ENCODE measurements at places on chromosomes 13 and 19. TPM values are rescaled to one million over a fixed set of nuclear protein-coding genes. Genes with fewer than 3 reads are reported as not detected.

DNA sequence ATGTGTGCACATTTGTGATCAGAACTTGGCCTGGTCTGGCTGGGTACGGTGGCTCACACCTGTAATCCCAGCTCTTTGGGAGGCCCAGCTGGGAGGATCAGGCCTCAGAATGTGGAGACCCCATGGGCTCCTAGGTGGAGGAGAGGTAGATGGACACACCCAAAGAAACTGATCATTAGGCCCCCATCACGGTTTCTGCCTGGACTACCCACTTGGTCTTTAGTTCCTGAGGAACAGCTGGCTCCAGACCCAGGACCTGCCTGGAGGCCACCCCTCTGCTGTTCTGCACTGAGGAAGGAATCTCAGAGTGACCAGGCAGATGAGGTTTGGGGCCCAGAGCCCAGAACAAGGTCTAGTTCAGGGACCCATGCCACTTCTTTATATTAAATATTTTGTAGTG lies 1.5 kb downstream of the CBLC start:
- peaks cover under 1% of the 10 kb centered on the region for H3K4me1 ChIP-seq
- no peaks in the 10 kb centered on the region for H3K36me3 ChIP-seq
- no peak overlapping the region for H3K27ac ChIP-seq
- H3K27me3 ChIP-seq = no peaks in the 10 kb centered on the region

GRCh38 chr13:60155978-60156377 lies 7.8 kb downstream of the DIAPH3 start:
- H3K4me1 ChIP-seq = peaks cover 5% of the 10 kb centered on the region
- H3K27me3 ChIP-seq = no peaks in the 10 kb centered on the region
- peaks cover 38% of the 10 kb centered on the region for H3K36me3 ChIP-seq
- H3K4me3 ChIP-seq = no peak overlapping the region
- no peak for DNase-seq

DNA sequence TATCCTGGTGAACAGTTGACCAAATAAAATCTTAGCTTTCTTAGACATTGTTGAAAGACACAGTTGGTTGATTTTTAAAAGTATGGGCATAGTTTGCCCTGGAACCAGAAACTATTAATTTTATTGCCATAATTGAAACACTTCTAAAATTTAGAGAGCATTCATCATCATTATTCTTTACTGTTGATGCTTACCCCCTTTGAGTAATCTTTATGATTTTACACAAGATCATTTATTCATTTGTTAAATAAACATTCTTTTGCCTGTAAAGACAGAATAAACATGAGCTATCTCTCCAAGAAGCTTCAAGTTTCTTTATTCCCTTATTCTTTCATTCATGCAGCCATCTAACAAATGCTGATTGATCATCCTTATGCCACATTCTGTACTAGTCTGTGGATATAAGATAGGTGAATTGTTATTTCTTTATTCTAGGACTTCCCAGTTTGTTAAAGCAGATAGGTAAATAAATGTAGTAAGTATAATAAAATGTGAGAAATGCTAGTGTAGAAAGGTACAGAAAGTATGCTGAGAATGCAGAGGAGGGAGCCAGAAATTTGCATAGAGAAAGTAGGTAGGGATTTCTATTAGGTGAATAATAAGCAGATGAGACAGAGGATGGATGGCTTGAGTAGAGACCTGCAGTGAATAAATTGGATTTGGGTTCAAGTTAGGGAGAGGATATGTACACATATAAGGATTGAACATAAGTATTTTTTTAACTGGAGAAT lies 8.2 kb downstream of the SERTM1 start:
- DNase-seq = no peak
- H3K4me1 ChIP-seq = no peaks in the 10 kb centered on the region
- no peak overlapping the region for H3K4me3 ChIP-seq
- H3K27ac ChIP-seq = no peak overlapping the region
- H3K27me3 ChIP-seq = no peaks in the 10 kb centered on the region

- H3K4me1 ChIP-seq = no peaks in the 10 kb centered on the region
- no peak for DNase-seq
- H3K36me3 ChIP-seq = no peaks in the 10 kb centered on the region
- no peaks in the 10 kb centered on the region for H3K27me3 ChIP-seq
- H3K4me3 ChIP-seq = no peak overlapping the region
Measured at GRCh38 chr13:94195715-94196114, 283.8 kb downstream of the DCT start.

- no peak for DNase-seq
- no peak overlapping the region for H3K4me3 ChIP-seq
- no peaks in the 10 kb centered on the region for H3K27me3 ChIP-seq
- H3K4me1 ChIP-seq = peaks cover 35% of the 10 kb centered on the region
Measured at GRCh38 chr13:25977216-25977615, 74.6 kb downstream of the SHISA2 start.

DNA sequence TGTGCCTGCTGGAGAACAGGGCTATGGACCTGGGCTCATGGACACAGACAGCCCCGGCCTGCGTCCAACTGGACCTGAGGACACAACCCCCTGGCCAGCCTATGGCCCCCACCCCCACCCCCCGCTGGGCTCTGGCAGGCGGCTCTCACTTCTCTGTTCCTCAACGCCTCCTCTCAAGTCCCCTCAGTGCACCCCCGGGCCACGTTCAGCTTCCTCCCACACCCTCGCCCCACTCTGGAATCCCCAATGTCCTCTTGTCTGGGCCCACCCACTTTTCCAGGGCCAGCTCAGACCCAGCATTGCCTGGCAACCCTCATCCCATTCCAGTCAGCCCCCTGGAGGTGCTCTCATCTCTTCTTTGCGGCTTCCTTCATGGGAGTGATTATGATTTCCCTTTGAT lies 130.2 kb upstream of the SPACA7 start:
- no peaks in the 10 kb centered on the region for H3K36me3 ChIP-seq
- no peak overlapping the region for H3K27ac ChIP-seq
- H3K4me3 ChIP-seq = no peak overlapping the region
- no peaks in the 10 kb centered on the region for H3K4me1 ChIP-seq
- no peak for DNase-seq

DNA sequence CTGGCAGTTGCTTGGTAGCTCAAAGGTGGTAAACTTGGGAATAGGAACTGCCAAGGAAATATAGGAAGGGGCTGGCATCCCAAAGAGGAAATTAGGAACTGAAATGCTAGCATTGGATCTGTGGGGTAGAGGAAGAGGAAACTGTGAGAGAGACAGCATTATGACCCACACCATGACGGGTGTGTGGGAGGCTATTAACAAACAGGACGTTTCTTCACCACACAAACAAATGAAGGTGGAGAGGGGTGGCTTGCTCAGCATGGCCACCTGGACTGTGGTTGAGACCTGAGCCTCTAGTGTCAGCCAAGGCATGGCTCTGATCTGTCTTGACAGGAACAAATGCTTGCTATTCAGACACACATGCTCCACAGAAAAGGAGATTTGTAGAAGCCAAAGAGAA lies 178.2 kb downstream of the B3GLCT start:
- peaks cover 4% of the 10 kb centered on the region for H3K27me3 ChIP-seq
- H3K4me3 ChIP-seq = no peak overlapping the region
- H3K4me1 ChIP-seq = no peaks in the 10 kb centered on the region
- H3K27ac ChIP-seq = no peak overlapping the region
- DNase-seq = no peak
- no peaks in the 10 kb centered on the region for H3K36me3 ChIP-seq

GRCh38 chr13:55345224-55345623 lies 1795.5 kb upstream of the PRR20A start:
- H3K4me3 ChIP-seq = no peak overlapping the region
- H3K4me1 ChIP-seq = no peaks in the 10 kb centered on the region
- H3K27me3 ChIP-seq = no peaks in the 10 kb centered on the region
- H3K36me3 ChIP-seq = no peaks in the 10 kb centered on the region
- H3K27ac ChIP-seq = no peak overlapping the region

DNA sequence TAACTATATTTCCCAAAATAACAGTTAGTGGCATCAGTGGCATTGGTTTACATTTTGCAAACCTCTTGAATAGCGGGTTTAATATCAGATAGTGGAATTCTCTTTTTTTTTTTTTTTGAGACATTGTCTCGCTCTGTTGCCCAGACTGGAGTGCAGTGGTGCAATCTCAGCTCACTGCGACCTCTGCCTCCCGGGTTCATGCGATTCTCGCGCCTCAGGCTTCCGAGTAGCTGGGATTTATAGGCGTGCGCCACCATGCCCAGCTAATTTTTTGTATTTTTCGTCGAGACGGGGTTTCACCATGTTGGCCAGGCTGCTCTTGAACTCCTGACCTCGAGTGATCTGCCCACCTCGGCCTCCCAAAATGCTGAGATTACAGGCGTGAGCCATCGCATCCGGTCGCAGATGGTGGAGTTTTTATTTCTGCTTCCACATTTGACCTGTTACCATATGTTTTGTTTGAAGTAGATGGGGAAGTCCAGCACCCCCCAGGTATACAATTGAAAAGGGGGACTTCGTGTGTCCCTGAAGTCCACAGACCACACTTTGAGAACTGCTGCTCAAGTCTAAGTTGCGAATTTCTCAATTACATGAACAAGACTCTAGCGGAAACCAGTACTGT lies 40.5 kb upstream of the XPO4 start:
- no peak for DNase-seq
- no peak overlapping the region for H3K27ac ChIP-seq
- H3K36me3 ChIP-seq = no peaks in the 10 kb centered on the region
- peaks cover 12% of the 10 kb centered on the region for H3K4me1 ChIP-seq

- peaks cover 2% of the 10 kb centered on the region for H3K27me3 ChIP-seq
- H3K4me3 ChIP-seq = no peak overlapping the region
- H3K36me3 ChIP-seq = no peaks in the 10 kb centered on the region
Measured at GRCh38 chr13:59326717-59327116, 837.0 kb downstream of the DIAPH3 start.

DNA sequence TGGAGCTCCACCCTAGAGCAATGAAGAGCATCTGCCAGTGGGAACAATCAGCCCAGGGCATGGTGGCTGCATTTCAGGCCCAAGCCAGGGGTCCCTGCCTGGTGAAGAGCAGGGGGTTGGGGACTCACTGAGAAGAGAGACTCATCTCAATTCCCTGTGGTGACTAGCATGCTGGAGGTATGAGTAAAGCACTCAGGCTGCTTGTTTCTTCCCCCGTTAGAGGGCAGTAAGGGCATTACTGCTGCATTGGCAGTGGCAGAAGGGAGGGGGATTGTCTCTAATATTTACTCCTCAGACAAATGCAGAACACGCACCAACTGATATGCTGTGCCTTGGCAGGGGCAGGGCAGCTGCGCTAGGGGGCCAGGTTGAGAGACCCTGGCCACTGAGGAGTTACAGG lies 329.1 kb downstream of the SLITRK5 start:
- no peaks in the 10 kb centered on the region for H3K4me1 ChIP-seq
- H3K27me3 ChIP-seq = no peaks in the 10 kb centered on the region
- DNase-seq = no peak
- H3K27ac ChIP-seq = no peak overlapping the region
- no peak overlapping the region for H3K4me3 ChIP-seq

GRCh38 chr19:947090-947706 lies 21.4 kb downstream of the ARID3A start:
- no peaks in the 10 kb centered on the region for H3K27me3 ChIP-seq
- H3K27ac ChIP-seq = no peak overlapping the region
- H3K36me3 ChIP-seq = no peaks in the 10 kb centered on the region

GRCh38 chr13:24313439-24313838 lies 4.1 kb downstream of the C1QTNF9 start:
- no peaks in the 10 kb centered on the region for H3K4me1 ChIP-seq
- no peak for DNase-seq
- peaks cover 6% of the 10 kb centered on the region for H3K27me3 ChIP-seq
- no peak overlapping the region for H3K27ac ChIP-seq
- no peak overlapping the region for H3K4me3 ChIP-seq

DNA sequence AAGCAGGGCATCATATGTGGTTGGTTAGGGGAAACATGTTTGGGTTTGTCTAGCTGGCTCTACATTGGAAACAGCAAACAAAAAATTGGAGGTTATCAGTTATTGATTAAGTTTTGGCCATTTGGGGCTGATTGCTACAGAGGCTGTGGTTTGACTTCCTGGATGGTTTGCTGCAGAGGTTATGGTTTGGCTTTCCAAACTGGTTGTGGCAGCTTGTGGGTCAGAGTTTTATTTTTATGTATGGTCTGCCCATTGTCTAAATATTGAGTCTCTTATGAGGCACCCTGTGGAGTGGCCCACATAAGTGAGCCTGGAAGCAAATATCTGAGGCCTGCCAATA lies 261.6 kb downstream of the GPC5 start:
- H3K36me3 ChIP-seq = no peaks in the 10 kb centered on the region
- no peak for DNase-seq
- H3K4me1 ChIP-seq = no peaks in the 10 kb centered on the region
- no peaks in the 10 kb centered on the region for H3K27me3 ChIP-seq
- no peak overlapping the region for H3K27ac ChIP-seq
- H3K4me3 ChIP-seq = no peak overlapping the region

GRCh38 chr19:36771261-36772231 lies 1.1 kb downstream of the ZNF850 start:
- H3K27me3 ChIP-seq = no peaks in the 10 kb centered on the region
- DNase-seq = peak; percentile 52
- peak overlapping the region; percentile 92 for H3K27ac ChIP-seq
- peak overlapping the region; percentile 98 for H3K4me3 ChIP-seq

GRCh38 chr19:49585023-49585422 lies 3.9 kb downstream of the PRRG2 start:
- peaks cover 18% of the 10 kb centered on the region for H3K4me1 ChIP-seq
- no peak overlapping the region for H3K4me3 ChIP-seq
- peaks cover 9% of the 10 kb centered on the region for H3K27me3 ChIP-seq
- no peak for DNase-seq
- no peak overlapping the region for H3K27ac ChIP-seq
- H3K36me3 ChIP-seq = peaks cover 3% of the 10 kb centered on the region

DNA sequence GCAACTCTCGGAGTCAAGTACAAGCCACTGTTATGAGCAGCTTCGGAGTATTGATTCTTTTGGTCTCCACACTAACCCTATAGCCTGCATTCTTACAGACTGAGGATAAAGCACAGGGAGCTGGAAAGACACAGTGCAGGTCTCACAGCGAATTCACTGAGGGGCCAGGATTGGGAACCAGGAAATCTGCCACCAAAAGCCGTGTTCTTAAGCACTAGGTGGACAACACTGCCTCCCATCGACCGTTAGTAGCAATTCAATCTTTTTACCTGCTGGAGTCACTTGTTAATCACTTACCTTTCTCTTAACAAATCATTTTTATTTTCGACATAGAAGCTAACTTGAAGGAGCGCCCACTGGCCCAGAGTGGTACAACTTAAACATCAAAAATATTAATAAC lies 6.3 kb downstream of the PMIS2 start:
- H3K27ac ChIP-seq = no peak overlapping the region
- H3K27me3 ChIP-seq = no peaks in the 10 kb centered on the region
- H3K4me3 ChIP-seq = no peak overlapping the region
- DNase-seq = no peak
- peaks cover 8% of the 10 kb centered on the region for H3K4me1 ChIP-seq

GRCh38 chr19:48877855-48878195 lies 5.6 kb downstream of the PPP1R15A start:
- H3K27me3 ChIP-seq = no peaks in the 10 kb centered on the region
- peaks cover 52% of the 10 kb centered on the region for H3K4me1 ChIP-seq
- no peak overlapping the region for H3K4me3 ChIP-seq
- H3K27ac ChIP-seq = peak overlapping the region; percentile 63
- peaks cover 71% of the 10 kb centered on the region for H3K36me3 ChIP-seq
- no peak for DNase-seq

The ZNF491 gene
- total RNA-seq = 0.80 TPM

The CGB7 gene
- not detected for total RNA-seq

The IL17D gene
- total RNA-seq = not detected

The MUC16 gene
- total RNA-seq = under 0.01 TPM

The RXFP2 gene
- not detected for total RNA-seq

The CGB8 gene
- total RNA-seq = not detected

The IGFLR1 gene
- total RNA-seq = 78.9 TPM

The ZSCAN5B gene
- total RNA-seq = not detected

Data from activated CD4-positive, alpha-beta memory T cell treated with anti-CD3 and anti-CD28 coated beads, Interleukin-2, amount 10 ng/mL, durations not matched to agents 7 days and 5 days (primary cell).